ENCODE measurements at places on chromosomes 4 and X.

DNA sequence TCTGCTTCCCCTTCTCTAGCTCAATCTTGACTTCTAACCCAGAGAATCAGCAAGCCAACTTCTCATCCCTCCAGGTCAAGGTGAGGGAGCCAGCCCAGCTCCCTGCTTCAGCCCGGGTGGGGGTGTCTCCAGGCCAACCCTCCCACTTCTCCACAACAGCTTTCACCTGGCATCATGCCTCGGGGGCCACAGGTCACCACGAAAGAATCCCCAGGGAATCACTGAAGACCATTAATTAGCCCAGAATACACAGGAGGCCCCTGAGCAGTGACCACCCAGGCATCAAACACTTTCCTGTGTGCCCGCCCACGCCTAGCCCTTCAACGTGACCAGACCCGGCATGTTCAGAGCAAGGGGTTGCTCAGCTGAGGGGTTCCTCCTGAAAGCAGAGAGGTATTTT is 646.7 kb downstream of the BCOR start:
- DNase-seq = no peak

- no peak for DNase-seq
Observed at GRCh38 chr4:74217365-74217764, 59.4 kb downstream of the MTHFD2L start.

DNA sequence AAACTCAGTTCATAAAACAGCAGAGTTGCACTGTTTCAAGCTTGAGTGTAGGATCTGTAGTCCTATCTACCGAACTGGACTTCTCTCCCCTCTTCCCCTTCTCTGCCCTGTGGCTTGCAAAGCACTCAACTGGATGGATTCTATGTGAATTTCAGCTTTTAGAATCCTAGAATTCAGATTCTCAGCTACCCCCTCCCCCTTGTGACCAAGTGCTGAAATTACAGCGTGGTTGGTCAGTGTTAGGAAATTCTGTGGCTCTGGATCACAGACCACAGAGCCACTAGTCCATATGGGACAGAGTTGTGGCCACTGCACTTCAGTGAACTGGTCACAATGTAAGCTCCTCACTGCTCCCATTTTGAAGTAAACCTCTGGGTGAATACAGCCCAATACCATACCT is 64.6 kb upstream of the TRPC5 start:
- no peak for DNase-seq

DNA sequence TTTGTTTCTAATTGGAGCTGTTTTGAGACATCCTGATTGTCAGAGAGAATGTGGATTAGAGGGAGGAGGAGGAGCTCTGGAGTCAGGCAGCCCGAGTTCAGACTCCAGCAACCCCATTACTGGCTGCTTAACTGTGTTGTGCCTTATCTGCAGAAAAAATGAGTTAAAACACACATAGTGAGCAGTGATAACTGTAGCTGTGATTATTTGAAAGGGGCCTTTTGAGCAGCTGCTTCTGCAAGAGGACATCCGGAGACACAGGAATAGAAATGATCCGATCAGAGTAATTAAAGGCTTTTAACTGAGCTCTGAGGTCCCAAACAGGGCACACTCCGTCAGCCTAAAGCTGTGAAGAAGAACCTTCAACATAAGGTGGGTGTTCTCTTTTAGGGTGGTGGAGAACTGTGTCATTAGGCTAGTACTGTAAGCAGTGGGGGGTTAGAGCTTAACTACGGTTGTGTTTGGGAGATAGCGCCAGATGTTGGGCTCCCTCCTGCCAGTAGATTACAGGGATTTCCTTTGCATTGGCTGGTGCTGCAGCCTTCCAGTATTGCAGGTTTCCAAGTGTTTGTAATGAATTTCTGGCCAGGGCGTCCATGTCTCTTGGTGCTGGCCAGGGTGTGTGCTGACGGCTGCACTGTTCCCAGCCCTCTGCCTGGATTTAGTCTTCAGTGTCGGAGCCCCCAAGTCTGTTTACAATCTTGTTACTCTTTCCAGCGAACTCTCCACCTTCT is 24.3 kb downstream of the ADD1 start:
- no peak for DNase-seq

DNA sequence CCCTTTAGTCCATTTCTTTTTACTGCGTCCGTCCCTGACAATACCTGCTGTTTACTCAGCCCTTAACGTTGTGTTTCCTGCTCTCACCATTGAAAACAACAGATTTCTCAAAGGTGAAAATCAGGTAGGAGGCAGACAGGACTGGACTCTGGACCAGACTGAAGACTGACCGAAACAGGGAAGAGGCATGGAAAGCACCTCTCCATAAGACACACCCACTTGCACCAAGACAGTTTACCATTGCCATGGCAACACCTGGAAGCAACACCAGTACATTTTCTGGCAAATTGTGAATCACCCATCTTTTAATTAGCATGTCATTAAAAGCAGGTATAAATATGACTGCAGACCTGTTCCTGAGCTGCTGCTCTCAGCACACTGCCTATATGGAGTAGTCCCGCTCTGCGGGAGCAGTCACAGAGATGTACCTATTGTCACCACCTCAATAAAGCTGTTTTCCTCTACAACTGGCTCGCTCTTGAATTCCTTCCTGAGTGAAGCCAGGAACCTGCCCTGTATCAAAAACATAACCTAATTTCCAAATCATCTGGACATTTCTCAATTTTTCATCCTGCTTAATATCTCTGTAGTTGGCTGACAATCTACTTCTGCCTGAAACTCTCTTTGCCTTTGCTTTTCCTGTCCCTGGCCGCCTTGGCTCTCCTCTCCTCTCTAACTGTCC is 117.0 kb downstream of the RNF150 start:
- DNase-seq = no peak

DNA sequence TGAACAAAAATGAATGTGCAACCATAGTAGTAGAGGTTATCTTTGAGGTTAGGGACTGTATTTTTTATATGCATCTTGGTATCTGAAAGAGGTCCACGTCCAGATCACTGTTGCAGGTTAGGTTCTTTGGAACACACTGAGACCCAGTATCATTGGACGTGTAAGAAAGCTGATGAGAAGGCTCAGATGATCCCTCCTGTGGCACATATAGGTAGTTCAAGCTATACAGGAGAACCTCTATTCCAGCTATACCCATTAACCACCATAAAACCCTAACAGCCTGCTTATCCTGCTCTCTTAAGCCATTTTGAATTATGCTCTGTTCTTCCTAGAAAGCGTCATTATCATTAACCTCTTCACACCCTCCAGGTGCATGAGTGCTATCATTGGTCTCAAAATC is 930.7 kb upstream of the HS3ST1 start:
- no peak for DNase-seq

GRCh38 chr4:108359986-108360681 is 191.4 kb upstream of the LEF1 start:
- DNase-seq = no peak

GRCh38 chr4:140254651-140255299 is 100.8 kb upstream of the MAML3 start:
- DNase-seq = no peak

GRCh38 chr4:141999446-142000143 is 363.2 kb downstream of the IL15 start:
- DNase-seq = no peak

GRCh38 chr4:1305781-1306455 is 16.2 kb downstream of the MAEA start:
- DNase-seq = no peak

- no peak for DNase-seq
Observed at GRCh38 chr4:113998531-113998930, 19.1 kb upstream of the ARSJ start.

Measured in activated T-cell treated with anti-CD3 and anti-CD28 coated beads for 24 hours (primary cell).